Activated CD4-positive, alpha-beta T cell treated with anti-CD3 and anti-CD28 coated beads, Interleukin-2, amount 10 ng/mL, durations not matched to agents 7 days and 5 days (primary cell): ENCODE measurements at places on chromosomes 13 and 19. TPM values are rescaled to one million over a fixed set of nuclear protein-coding genes. Genes with fewer than 3 reads are reported as not detected.

- no peak for DNase-seq
Measured at GRCh38 chr13:47826471-47826870, 174.6 kb downstream of the SUCLA2 start.

DNA sequence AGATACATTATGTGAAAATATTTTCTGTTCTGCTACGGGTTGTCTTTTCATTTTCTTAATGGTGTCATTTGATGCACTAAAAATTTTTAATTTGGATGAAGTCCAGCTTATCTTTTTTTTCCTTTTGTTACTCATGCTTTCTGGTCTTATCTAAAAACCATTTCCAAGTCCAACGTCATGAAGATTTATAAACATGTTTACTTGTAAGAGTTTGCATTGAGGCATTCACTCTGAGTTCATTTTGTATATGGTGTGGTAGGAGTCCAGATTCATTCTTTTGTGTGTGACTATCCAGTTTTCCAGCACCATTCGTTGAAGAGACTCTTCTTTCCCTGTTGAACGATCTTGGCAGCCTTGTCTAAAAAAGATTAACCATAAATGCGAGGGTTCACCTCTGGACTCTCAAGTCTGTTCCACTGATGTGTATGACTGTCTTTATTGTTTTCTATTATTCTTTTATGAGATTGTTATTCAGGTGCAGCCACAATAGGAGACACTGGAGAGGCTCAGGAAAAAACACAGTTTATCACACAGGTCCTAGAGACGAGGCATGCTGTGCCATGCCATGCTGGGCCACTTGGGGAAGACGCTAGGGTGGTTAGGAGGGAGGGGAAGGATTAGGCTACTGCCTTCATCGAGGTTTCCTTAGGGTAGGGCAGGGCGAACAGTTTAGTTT lies 35.0 kb downstream of the NAA16 start:
- no peak for DNase-seq

- DNase-seq: no peak
Measured at GRCh38 chr13:100382785-100383184, 205.8 kb downstream of the GGACT start.

DNA sequence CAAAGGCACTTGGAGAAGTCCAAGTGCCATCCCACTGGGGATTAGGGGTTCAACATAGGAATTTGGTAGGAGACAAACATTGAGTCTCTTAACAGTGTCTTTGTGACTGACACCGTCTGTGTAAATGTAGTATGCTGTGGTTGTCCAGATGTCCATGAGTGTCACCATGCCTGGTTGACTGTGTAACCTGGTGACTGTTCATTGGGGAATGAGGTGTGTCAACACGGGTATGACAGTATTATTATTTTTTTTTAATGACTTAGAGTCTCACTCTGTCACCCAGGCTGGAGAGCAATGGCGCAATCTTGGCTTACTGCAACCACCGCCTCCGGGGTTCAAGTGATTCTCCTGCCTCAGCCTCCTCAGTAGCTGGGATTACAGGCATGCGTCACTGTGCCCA lies 16.2 kb downstream of the PKN1 start:
- DNase-seq: no peak

DNA sequence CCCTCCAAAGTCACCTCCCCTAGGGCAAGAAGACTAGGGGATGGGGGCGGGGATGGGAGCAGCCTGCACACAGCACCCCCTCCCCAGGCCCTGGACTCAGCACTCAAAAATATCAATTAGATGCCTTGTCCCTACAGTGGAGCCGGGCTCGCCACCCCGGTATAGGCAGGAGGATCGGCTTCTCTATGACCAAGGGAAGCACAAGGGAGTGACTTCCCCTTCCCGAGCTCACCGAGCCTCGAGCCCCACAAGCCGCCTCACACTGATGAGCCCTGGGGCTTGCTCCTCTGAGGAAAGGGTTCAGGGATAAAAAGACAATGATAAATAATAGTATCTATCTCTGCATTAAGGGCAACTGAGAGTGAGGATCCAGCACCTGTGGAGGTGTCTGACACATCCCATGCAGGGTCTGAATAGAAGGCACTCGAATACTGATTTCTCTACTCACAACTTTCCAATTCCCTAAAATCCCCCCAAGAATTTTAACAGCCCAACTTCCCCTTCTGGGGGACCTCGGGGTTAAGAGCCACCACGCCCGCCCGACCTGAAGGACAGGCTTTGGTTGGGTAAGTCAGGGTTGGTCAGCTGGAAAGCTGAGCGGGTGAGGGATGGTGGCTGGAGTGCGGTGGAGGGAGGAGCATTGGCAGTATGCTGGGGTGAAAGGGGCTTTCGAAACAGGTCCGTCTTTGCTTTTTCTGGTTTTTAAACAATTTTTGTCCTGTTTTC lies 51.3 kb downstream of the STK24 start:
- no peak for DNase-seq

DNA sequence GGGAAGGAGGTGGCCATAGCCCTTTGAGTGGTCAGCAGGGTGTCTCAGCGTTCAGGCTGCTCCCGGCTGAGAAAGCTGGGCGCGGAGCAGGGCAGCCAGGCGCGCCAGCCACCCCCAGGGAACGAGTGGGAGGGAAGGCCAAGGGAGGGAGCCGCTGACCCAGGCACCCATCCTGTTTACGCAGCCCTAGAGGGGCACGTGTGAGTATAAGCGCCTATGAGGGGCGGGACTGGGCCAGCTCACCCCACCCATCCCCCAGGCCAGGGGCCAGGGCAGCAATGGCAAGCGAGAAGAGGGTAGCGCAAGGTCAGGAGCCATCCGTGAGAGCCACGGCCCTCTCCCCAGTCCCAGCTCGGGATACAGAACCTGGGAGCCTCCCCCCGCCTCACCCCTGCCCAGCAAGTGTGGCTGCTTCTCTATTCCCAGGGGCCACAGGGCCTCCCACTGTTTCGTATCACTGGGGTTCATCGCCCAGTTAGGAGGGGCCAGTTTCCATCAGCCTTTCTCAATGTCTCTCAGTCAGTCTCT lies 897 bp upstream of the DMKN start:
- DNase-seq: no peak

DNA sequence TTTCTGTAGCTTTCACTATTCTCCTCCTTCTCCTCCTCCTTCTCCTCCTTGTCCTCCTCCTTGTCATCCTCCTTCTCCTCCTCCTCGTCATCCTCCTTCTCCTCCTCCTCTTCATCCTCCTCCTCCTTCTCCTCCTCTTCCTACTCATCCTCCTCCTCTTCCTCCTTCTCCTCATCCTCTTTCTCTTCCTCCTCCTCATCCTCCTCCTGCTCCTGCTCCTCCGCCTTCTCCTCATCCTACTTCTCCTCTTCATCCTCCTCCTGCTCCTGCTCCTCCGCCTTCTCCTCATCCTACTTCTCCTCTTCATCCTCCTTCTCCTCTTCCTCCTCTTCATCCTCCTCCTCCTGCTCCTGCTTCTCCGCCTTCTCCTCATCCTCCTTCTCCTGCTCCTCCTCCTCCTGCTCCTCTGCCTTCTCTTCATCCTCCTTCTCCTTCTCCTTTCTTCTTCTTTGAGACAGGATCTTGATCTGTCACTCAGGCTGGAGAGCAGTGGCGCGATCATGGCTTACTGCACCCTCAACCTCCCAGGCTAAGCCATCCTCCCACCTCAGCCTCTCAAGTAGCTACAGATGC lies 36.3 kb downstream of the TRPM4 start:
- no peak for DNase-seq

DNA sequence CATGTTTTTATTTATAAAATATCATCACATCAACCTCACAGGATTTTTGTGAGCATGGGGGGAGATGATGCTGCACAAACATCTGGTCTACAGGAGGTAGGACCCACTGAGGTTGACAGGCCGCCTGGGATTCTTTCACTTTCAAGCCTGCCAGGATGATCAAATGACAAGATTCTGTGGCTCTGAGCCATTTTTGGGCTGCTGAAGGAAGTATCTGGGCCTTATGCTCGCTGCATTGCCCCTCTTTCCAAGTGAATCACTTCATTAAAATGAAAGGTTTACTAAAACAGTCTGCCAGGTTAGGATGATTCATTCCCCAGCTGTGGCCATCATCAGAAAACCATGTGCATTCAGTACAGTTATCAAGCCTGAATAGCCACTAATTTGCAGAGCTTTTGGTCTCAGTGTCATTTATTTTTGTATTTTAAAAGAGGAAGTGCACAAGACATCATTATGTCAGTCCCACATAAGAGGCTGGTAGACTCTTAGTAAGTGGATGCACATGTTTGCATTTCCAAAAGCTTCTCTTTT lies 34.4 kb downstream of the STARD13 start:
- DNase-seq: no peak

GRCh38 chr13:42173789-42174343 lies 98.1 kb upstream of the AKAP11 start:
- DNase-seq: no peak

DNA sequence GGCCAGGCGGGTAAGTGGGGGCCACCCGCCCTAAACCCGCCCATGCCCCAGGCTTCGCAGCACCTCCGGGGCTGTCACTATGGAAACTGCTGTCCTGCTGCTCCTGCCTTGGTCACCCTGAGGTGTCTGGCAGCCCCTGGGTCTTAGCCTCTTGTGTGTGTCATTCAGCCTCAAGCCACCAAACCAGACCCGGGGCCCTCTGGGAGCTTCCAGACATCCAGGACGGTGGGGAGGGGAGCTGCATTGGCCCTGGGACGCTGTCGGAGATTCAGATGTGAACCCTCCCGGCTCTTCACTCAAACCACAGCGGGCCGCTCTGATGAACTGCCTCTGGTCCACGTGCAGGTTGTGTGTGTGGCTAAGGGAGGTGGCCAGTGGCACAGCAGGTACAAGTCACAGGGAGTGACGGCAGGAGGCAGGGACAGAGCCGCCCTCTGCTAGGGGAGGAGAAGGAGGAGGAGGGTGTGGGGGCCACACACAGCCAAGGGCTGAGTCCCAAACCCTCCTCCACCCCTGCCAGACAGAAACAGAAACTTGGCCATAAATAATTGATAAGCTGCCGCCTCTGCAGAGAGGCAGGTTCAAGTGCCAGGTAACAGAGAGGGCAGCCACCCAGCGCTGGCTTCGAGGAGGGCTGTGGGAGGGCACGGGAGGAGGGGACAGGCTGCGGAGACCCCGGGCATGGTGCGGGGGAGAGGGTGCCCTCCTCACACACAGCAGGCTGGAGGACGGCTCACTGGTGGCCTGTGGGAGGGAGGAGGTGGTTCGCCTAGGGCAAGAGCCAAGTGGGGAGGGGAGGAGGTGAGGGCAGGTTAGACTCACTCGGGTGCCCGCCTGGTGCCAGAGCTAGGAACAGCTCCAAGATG lies 8.0 kb downstream of the NANOS3 start:
- DNase-seq: no peak

IFNL3 gene
- total RNA-seq: not detected

NDUFB7 gene
- 121 TPM for total RNA-seq

CRLF1 gene
- not detected for total RNA-seq
